ENCODE measurements at places on chromosomes 2 and 18. TPM values are rescaled to one million over a fixed set of nuclear protein-coding genes. Genes with fewer than 3 reads are reported as not detected.

The ASB18 gene
- total RNA-seq, result not detected

The PRSS56 gene
- total RNA-seq, result not detected

The PAX8 gene
- 1.7 TPM for total RNA-seq

The TMEM17 gene
- 0.98 TPM for total RNA-seq

The BOLL gene
- not detected for total RNA-seq

DNA sequence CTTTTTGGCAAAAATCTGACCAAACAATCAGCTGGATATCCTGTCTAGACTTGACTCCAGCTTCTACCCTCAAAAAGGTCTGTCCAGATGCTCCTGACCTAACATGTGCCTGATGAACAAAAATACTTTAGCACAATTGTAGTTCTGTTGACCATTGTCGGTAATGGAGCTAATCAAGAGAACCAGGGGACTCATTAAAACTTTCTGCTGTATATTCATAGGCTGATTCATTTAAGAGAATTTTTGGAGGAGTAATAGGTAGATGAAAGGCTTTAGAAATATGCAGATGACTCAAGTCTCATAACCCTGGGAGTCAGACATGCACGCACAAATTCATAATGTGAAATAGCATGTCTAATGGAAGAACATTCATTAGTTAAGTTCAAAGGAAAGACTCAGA lies 514.2 kb downstream of the TXNL1 start:
- no peaks in the 10 kb centered on the region for H3K27me3 ChIP-seq
- peaks cover 16% of the 10 kb centered on the region for H3K4me1 ChIP-seq
- H3K27ac ChIP-seq, result no peak overlapping the region
- H3K36me3 ChIP-seq, result no peaks in the 10 kb centered on the region

GRCh38 chr2:101114268-101114783 lies 36.9 kb downstream of the TBC1D8 start:
- no peak overlapping the region for H3K4me3 ChIP-seq
- no peak for DNase-seq
- H3K36me3 ChIP-seq, result no peaks in the 10 kb centered on the region

DNA sequence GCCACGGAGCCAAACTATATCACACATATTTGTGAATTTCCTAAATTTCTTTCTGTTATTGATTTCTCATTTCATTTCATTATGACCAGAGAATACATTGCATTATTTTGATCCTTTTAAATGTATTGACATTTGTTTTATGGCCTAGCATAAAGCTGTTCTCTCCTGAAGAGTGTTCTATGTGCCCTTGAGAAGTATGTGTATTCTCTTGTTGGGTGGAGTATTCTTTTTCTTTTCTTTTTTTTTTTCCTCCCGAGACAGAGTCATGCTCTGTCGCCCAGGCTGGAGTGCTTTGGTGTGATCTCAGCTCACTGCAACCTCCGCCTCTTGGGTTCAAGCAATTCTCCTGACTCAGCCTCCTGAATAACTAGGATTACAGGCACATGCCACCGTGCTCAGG lies 5.2 kb downstream of the HAUS1 start:
- no peak for DNase-seq
- no peaks in the 10 kb centered on the region for H3K27me3 ChIP-seq
- no peak overlapping the region for H3K4me3 ChIP-seq
- H3K4me1 ChIP-seq, result peaks cover 14% of the 10 kb centered on the region
- H3K36me3 ChIP-seq, result peaks cover 10% of the 10 kb centered on the region

- H3K36me3 ChIP-seq, result no peaks in the 10 kb centered on the region
- no peak overlapping the region for H3K4me3 ChIP-seq
These were observed 34.5 kb downstream of the SCRN3 start for GRCh38 chr2:174430066-174430465.

- no peaks in the 10 kb centered on the region for H3K36me3 ChIP-seq
- no peak for DNase-seq
- H3K4me1 ChIP-seq, result no peaks in the 10 kb centered on the region
- H3K4me3 ChIP-seq, result no peak overlapping the region
- no peaks in the 10 kb centered on the region for H3K27me3 ChIP-seq
These were observed 42.1 kb downstream of the INSIG2 start for GRCh38 chr2:118130385-118130784.

GRCh38 chr2:8803658-8804379 lies 33.6 kb downstream of the KIDINS220 start:
- H3K4me1 ChIP-seq, result no peaks in the 10 kb centered on the region
- H3K27me3 ChIP-seq, result no peaks in the 10 kb centered on the region
- H3K27ac ChIP-seq, result no peak overlapping the region

GRCh38 chr18:45173799-45174519 lies 441.3 kb upstream of the SLC14A2 start:
- no peak overlapping the region for H3K4me3 ChIP-seq
- no peak overlapping the region for H3K27ac ChIP-seq
- DNase-seq, result no peak
- peaks cover 4% of the 10 kb centered on the region for H3K4me1 ChIP-seq

- no peaks in the 10 kb centered on the region for H3K4me1 ChIP-seq
- no peak for DNase-seq
- no peaks in the 10 kb centered on the region for H3K36me3 ChIP-seq
- H3K27me3 ChIP-seq, result no peaks in the 10 kb centered on the region
- H3K27ac ChIP-seq, result no peak overlapping the region
These were observed 323.3 kb upstream of the ZNF521 start for GRCh38 chr18:25675123-25675850.

Measured in vagina (tissue), 2 donors.